ENCODE measurements at places on chromosomes 7 and 10. TPM values are rescaled to one million over a fixed set of nuclear protein-coding genes. Genes with fewer than 3 reads are reported as not detected.

The OR13A1 gene
- total RNA-seq = not detected

The SFTPA2 gene
- not detected for total RNA-seq

The MALRD1 gene
- not detected for total RNA-seq

The FAM13C gene
- not detected for total RNA-seq

The SPDYE1 gene
- total RNA-seq = not detected

The DHX32 gene
- 8.7 TPM for total RNA-seq

The OPALIN gene
- not detected for total RNA-seq

The DYDC2 gene
- not detected for total RNA-seq

The FGL2 gene
- 5.2 TPM for total RNA-seq

The CELF2 gene
- 154 TPM for total RNA-seq

The DGKI gene
- total RNA-seq = 0.34 TPM

The PTPN20 gene
- total RNA-seq = 2.8 TPM

The TSPAN15 gene
- 1.0 TPM for total RNA-seq

The CLDN15 gene
- 23.1 TPM for total RNA-seq

The UNC5B gene
- not detected for total RNA-seq

The FOXI2 gene
- total RNA-seq = not detected

The FAM24A gene
- total RNA-seq = not detected

The GIMAP4 gene
- total RNA-seq = 198 TPM

The HEPACAM2 gene
- not detected for total RNA-seq

The DOCK4 gene
- total RNA-seq = 0.23 TPM

The FAM25G gene
- total RNA-seq = not detected

The SPOCK2 gene
- total RNA-seq = 217 TPM

The TSPAN12 gene
- not detected for total RNA-seq

The TMEM225B gene
- 2.4 TPM for total RNA-seq

The LRRC18 gene
- total RNA-seq = not detected

The ZNF680 gene
- total RNA-seq = 11.2 TPM

The CSGALNACT2 gene
- total RNA-seq = 36.9 TPM

The ZNF33B gene
- total RNA-seq = 27.6 TPM

The C10orf105 gene
- 0.61 TPM for total RNA-seq

The GRID2IP gene
- not detected for total RNA-seq

The PCDH15 gene
- total RNA-seq = not detected

The COL28A1 gene
- not detected for total RNA-seq

The DNAH11 gene
- total RNA-seq = 1.9 TPM

The PRSS58 gene
- total RNA-seq = not detected

The PRLHR gene
- not detected for total RNA-seq

The PDZD7 gene
- total RNA-seq = 0.77 TPM

The IL2RA gene
- total RNA-seq = 239 TPM

The LRCH4 gene
- total RNA-seq = 168 TPM

The PRKAR2B gene
- total RNA-seq = 0.25 TPM

The CPA2 gene
- total RNA-seq = not detected

The FKBP9 gene
- total RNA-seq = 1.3 TPM

The NCF1 gene
- 2.2 TPM for total RNA-seq

The NXPH1 gene
- total RNA-seq = not detected

The ZNF804B gene
- not detected for total RNA-seq

The CPN1 gene
- total RNA-seq = not detected

The CASD1 gene
- total RNA-seq = 12.5 TPM

The COL1A2 gene
- total RNA-seq = 0.25 TPM

The MYOF gene
- 2.6 TPM for total RNA-seq

The NPM3 gene
- 36.3 TPM for total RNA-seq

The FLNC gene
- total RNA-seq = not detected

The HOXA10 gene
- not detected for total RNA-seq

The GLCCI1 gene
- 35.8 TPM for total RNA-seq

The NPSR1 gene
- total RNA-seq = not detected

The TMEM229A gene
- total RNA-seq = not detected

The MACC1 gene
- 0.02 TPM for total RNA-seq

The TMEM236 gene
- total RNA-seq = 0.05 TPM

The ASB10 gene
- not detected for total RNA-seq

The ARHGEF5 gene
- 11.9 TPM for total RNA-seq

Data from T-helper 2 cell treated with Interferon-gamma antibody and Interleukin-4, amounts not matched to agents 100 ng/mL and 5 ng/mL, for 36 hours (primary cell).